ENCODE measurements at places on chromosomes 12 and 14. TPM values are rescaled to one million over a fixed set of nuclear protein-coding genes. Genes with fewer than 3 reads are reported as not detected.

The TMPRSS12 gene
- polyA plus RNA-seq = not detected

The ZDHHC22 gene
- not detected for polyA plus RNA-seq

The CELA1 gene
- polyA plus RNA-seq = not detected

The MRPL52 gene
- 105 TPM for polyA plus RNA-seq

The IL26 gene
- not detected for polyA plus RNA-seq

The LMNTD1 gene
- not detected for polyA plus RNA-seq

The PLBD1 gene
- polyA plus RNA-seq = 18.3 TPM

The CLEC4C gene
- not detected for polyA plus RNA-seq

GRCh38 chr14:98138666-98139065, 1133.3 kb downstream of the BCL11B start:
- peaks cover 27% of the 10 kb centered on the region for H3K27me3 ChIP-seq
- H3K4me1 ChIP-seq = no peaks in the 10 kb centered on the region
- H3K27ac ChIP-seq = no peak overlapping the region
- no peak overlapping the region for H3K4me3 ChIP-seq
- no peaks in the 10 kb centered on the region for H3K36me3 ChIP-seq
- DNase-seq = no peak

GRCh38 chr12:131132118-131132892, 178.6 kb downstream of the ADGRD1 start:
- H3K4me1 ChIP-seq = peaks cover 21% of the 10 kb centered on the region
- no peak overlapping the region for H3K27ac ChIP-seq
- H3K4me3 ChIP-seq = no peak overlapping the region
- no peaks in the 10 kb centered on the region for H3K27me3 ChIP-seq
- H3K36me3 ChIP-seq = no peaks in the 10 kb centered on the region

- peaks cover 16% of the 10 kb centered on the region for H3K4me1 ChIP-seq
- H3K27ac ChIP-seq = no peak overlapping the region
- H3K4me3 ChIP-seq = no peak overlapping the region
Observed at GRCh38 chr12:109089683-109090082, 3.6 kb downstream of the ALKBH2 start.

DNA sequence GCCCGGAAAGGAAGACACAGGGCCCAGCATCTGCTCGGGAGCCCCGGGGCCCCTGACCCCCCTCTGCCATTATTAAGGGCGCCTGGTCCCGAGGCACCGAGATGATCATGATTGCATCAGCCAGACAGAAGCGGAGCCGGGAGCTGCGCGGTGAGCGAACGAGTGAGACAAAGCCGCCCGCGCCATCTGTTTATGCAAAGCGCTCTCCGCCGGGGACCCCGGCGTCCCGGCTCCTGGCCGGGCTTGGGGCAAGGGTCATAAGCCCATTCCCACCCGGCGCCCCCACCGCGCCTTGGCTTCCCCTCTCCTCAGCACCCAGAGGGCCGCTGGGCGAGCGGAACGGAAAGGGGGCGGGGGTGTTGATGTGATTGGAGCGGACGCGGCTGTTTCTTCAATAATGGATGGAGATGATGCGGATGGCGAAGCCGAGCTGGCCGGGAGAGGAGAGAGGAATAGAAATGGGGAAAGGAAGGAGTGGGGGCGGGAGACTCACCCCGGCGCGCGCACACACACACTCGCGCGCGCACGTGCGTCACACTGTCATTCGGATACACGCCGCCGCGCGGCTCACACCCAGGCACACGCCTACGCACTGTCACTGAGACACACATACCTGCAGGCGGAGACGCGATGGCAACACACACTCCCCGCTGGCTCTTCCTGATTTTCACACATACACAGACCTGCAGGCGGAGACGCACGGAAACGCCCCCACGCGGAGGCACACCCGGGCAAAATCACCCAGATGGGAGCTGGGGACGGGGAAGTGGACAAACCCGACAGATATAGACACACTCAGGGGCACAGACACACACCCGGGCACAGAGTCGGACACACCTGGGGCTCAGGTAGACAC, 10.7 kb downstream of the STAC3 start:
- peaks cover 62% of the 10 kb centered on the region for H3K4me1 ChIP-seq
- H3K4me3 ChIP-seq = peak overlapping the region; percentile 50
- peaks cover 98% of the 10 kb centered on the region for H3K27me3 ChIP-seq

- no peaks in the 10 kb centered on the region for H3K27me3 ChIP-seq
- no peak for DNase-seq
- peaks cover 10% of the 10 kb centered on the region for H3K36me3 ChIP-seq
- no peak overlapping the region for H3K27ac ChIP-seq
- H3K4me1 ChIP-seq = peaks cover 21% of the 10 kb centered on the region
- no peak overlapping the region for H3K4me3 ChIP-seq
Observed at GRCh38 chr12:6834254-6834653, 6.0 kb downstream of the P3H3 start.

DNA sequence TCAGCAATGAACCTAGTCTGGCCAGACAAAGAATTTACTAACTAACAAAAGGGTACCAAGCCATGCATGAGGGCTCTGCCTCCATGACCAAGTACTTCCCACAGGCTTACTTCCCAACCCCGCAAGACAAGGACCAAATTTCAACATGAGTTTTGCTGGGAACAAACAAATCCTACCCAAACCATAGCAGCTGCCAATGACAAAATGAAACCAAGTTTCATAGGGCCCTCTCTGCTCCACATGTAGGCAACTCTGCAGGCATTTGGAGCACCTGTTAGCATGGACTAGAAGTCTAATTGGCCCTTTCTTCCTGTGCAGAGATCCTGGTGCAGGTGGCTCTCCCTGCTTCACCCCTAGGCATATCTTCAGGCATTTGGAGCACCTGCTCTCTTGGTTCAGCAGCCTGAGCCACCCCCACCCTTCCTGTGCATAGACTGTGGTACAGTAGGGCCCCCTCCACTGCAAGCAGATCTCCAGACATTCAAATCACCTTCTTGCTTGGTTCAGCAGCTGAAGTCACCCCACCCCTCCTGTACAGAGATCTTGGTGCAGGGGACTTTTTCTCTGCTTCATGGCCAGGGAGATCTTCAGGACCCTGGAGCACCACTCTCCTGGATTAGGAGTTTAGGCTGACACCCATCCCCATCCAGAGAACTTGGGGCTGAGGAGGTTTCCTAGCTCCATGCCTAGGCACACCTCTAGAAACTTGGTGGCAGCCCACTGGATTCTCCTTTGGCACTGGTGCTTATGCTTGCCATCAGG, 308.7 kb downstream of the RPAP3 start:
- H3K4me1 ChIP-seq = peaks cover 20% of the 10 kb centered on the region
- no peak overlapping the region for H3K27ac ChIP-seq
- H3K27me3 ChIP-seq = no peaks in the 10 kb centered on the region
- no peak overlapping the region for H3K4me3 ChIP-seq
- no peaks in the 10 kb centered on the region for H3K36me3 ChIP-seq

DNA sequence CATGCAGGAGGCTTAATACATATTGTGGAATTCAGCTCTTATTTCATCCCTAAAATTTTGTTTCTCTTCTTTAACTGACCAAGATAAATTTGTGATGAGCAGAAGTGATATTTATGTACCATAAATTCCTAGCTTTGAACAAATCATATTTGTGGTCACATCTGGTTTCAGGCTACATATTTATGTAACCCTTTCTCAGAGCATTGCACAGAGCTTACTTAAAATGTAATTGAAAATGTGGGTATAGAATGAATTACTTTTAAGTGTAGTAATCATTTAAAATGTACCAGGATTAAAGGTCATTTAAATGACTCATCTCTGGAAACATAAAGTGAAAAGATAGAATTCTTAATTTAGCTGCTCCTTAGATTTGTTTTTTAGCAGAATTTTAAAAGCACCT, 129.9 kb upstream of the FRMD6 start:
- no peaks in the 10 kb centered on the region for H3K36me3 ChIP-seq
- no peak overlapping the region for H3K27ac ChIP-seq
- H3K4me3 ChIP-seq = no peak overlapping the region
- DNase-seq = no peak
- peaks cover 6% of the 10 kb centered on the region for H3K4me1 ChIP-seq

GRCh38 chr12:98873776-98874175, 228.7 kb downstream of the APAF1 start:
- H3K36me3 ChIP-seq = no peaks in the 10 kb centered on the region
- H3K4me3 ChIP-seq = no peak overlapping the region
- no peaks in the 10 kb centered on the region for H3K27me3 ChIP-seq
- DNase-seq = no peak

GRCh38 chr12:89695100-89695499, 13.5 kb downstream of the ATP2B1 start:
- H3K4me3 ChIP-seq = peak overlapping the region; percentile 7
- no peaks in the 10 kb centered on the region for H3K36me3 ChIP-seq
- peak overlapping the region; percentile 19 for H3K27ac ChIP-seq
- H3K27me3 ChIP-seq = no peaks in the 10 kb centered on the region
- DNase-seq = no peak

DNA sequence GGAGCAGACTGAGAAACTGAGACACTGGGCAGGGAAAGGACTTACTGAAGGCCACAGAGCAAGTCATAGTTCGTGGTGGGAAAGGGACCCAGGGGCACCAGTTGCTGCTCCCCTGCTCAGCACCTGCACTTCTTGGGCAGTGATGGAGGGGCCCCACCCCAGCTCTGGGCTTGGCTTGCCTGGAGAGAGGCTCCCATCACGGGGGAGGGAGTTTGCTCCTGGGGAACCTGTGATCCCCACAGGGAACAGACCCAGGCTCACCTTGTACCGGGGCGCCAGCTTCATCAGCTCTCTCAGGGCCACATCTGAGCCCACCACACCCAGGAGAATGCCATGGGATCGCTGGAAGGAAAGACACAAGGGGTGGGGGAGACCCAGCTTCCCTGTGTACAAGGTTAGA, 39.8 kb downstream of the CACNA2D4 start:
- H3K27ac ChIP-seq = no peak overlapping the region
- H3K27me3 ChIP-seq = no peaks in the 10 kb centered on the region
- no peaks in the 10 kb centered on the region for H3K36me3 ChIP-seq
